Activated T-cell treated with anti-CD3 and anti-CD28 coated beads for 48 hours (primary cell): ENCODE measurements at places on chromosomes 3 and 15.

GRCh38 chr3:162538491-162538890 lies 1041.9 kb downstream of the OTOL1 start:
- no peak for DNase-seq

DNA sequence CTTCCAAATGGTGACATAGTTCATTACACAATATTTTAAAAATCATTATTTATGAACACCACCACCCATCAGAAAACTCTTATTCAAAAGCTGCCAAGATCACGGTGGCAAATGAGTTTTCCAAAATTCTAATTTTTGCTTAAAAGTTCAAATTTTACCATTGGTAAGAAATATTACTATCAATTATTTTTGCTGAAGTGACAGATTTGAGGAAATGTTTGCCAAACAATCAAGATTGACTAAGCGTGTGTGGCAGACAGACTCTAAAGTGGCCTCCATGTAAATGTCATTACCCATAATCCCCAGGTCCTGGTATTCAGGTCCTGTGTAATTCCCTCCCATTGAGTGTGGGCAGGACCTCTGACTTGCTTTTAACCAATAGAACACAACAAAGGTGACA lies 35.0 kb downstream of the ZNF280D start:
- no peak for DNase-seq

GRCh38 chr15:95448531-95449229 lies 881.8 kb upstream of the NR2F2 start:
- DNase-seq: no peak

- DNase-seq: no peak
Measured at GRCh38 chr3:39021465-39022285, 30.1 kb downstream of the SCN11A start.

GRCh38 chr3:50575372-50575771 lies 6.0 kb downstream of the HEMK1 start:
- DNase-seq: no peak

GRCh38 chr3:118955914-118956556 lies 78.6 kb downstream of the IGSF11 start:
- no peak for DNase-seq

DNA sequence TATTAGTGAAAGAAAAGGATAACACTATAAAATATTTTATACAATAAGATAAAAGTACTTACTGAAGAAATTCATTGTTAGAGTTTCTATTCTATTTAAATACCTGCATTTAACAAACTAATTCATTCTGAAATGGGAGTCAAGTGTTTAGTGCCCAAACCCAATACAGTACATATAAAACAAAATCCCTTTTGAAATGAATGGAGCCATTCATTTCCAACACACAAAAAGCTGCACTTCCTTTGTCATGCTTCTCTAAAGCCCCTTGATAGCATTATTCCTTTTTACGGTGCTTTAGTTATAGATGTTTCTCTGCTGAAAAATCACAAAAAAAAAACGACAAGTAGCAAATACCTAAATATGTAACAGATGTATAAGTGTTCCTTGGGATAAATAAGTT lies 596.3 kb downstream of the ZIC1 start:
- no peak for DNase-seq
